Hypothalamus (tissue), 51 donors: ENCODE measurements at places on chromosomes 13 and 19.

GRCh38 chr19:7815325-7815724 lies 14.7 kb upstream of the EVI5L start:
- DNase-seq: no peak

GRCh38 chr13:31963631-31964030 lies 67.9 kb upstream of the FRY start:
- DNase-seq: no peak

DNA sequence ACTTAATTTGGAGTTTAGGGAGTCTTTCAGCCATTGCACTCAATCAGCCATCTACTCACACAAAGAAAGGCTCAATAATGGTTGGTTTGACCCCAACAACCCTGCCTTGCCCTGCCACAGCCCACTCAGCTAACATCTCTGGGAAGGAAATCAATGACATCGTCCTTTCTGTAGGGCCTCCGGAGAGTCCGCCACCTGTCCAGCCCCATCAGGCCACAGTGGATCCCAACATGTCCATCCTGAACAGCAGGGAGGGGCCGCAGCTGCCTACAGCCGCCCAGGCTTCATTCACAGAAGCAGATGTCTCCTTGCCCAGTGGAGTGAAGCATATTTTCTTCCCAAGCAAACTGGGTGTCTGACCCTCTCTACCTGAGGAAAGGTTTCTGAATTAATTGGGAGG lies 4.2 kb upstream of the CDX2 start:
- DNase-seq: no peak

DNA sequence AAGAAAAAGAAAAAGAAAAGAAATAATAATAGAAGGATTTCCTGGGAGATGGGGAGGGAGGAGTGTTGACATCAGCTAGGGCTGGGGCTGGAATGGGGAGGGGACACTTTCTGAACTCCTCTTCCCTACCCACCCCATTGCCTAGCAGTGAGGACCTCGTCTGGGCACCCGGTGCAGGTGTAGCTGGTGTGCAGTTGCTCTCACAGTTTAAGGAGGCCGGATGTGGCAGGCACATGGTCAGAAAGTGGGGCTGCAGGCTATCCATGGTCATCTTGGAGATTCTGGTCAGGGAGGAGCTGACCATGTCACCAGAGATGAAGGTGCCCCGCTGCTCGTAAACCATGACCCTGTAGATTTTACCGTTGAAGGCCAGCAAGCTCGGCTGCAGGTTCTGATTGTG lies 8.5 kb upstream of the TUBB4A start:
- DNase-seq: no peak

GRCh38 chr13:35936246-35936978 lies 194.8 kb downstream of the DCLK1 start:
- DNase-seq: no peak

DNA sequence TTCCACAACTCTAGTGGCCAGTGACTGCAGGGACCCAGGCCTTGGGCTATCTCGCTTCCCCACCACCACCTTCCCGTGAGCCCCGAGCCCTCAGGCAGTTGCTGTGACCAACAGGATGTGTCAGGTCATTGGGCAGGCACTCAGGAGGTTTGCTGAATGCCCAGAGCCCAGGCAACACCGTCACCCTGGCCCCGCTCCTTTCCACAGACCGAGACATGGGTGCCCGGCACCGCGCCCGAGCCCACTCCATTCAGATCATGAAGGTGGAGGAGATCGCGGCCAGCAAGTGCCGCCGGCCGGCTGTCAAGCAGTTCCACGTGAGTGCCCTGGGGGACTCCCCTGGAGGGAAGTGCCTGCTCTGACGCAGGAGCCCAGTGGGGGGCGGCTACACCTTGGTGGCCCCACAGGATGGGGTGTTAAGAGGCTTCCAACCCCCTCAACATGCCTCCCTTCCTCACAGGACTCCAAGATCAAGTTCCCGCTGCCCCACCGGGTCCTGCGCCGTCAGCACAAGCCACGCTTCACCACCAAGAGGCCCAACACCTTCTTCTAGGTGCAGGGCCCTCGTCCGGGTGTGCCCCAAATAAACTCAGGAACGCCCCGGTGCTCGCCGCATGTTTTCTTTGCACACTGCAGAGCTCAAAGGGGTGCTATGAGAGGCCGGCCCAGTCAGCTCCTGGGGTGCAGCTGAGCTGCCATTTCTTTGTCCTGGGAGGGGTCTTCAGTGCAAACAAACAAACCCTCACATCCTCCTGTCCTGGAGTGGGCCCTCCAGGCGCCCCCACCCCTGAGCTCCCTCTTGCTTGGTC lies 3.2 kb downstream of the RPL18A start:
- no peak for DNase-seq

GRCh38 chr19:21460686-21461085 lies 44.7 kb upstream of the ZNF429 start:
- DNase-seq: no peak

- DNase-seq: no peak
Observed at GRCh38 chr13:99980824-99981734, 505 bp upstream of the ZIC2 start.

DNA sequence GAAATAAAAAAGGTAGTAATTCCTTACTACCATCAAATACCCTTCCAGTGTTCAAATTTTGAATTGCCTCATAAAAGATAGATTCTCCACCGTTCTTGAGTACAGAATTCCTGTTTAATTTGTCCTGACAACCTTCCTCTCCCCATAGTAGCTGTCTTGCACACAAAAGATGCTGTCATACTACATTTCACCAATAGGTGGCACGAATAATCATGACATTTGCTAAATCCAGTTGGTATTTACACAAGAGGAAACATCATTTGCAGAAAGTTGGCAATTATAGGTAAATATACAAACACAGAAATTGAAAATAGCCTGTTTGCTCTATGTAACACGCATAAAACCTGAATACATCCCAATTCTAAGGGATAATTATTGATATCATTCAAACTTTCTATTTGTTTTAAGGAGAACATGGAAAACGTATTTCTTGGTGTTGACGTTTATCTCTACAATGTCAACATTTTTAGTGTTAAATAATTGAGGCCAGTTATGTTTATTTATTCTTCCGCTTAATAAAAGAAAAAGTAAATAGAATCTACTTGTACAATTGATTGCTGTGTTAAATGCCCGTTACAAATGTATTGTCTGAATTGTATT lies 58.3 kb upstream of the CLDN10 start:
- DNase-seq: no peak

GRCh38 chr19:4669723-4670480 lies at the start of gene MYDGF:
Gene MYDGF (minus strand): TSS chr19:4670342. CDS start chr19:4670334, 8 bp downstream.
- peak; percentile 88 for DNase-seq

- DNase-seq: peak; percentile 56
Observed at GRCh38 chr13:29594710-29595379, 643 bp downstream of the SLC7A1 start.

DNA sequence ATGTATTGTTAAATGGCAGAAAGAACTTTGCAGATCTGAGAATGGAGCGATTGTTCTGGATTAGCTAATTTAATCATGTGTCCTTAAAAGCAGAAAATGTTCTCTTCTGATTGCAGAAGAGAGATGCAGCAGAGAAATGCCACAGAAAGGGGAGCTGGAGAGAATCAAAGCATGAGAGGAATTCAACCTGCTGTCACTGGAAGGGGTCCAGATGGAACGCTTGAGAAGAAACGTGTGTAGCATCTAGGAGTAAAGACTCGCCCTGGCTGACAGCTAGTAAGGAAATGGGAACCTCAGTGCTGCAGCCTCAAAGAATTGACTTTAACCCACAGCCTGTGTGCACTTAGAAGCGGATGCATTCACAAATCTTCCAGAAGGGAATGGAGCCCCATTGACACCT lies 502.8 kb downstream of the KLF12 start:
- no peak for DNase-seq

GRCh38 chr19:7515645-7516151 lies at the start of gene ZNF358:
Gene ZNF358 (plus strand): TSS chr19:7516103. CDS start chr19:7519243, 3,140 bp downstream.
- peak; percentile 84 for DNase-seq

GRCh38 chr13:91313103-91313502 lies 34.4 kb upstream of the MIR17HG start:
- no peak for DNase-seq

DNA sequence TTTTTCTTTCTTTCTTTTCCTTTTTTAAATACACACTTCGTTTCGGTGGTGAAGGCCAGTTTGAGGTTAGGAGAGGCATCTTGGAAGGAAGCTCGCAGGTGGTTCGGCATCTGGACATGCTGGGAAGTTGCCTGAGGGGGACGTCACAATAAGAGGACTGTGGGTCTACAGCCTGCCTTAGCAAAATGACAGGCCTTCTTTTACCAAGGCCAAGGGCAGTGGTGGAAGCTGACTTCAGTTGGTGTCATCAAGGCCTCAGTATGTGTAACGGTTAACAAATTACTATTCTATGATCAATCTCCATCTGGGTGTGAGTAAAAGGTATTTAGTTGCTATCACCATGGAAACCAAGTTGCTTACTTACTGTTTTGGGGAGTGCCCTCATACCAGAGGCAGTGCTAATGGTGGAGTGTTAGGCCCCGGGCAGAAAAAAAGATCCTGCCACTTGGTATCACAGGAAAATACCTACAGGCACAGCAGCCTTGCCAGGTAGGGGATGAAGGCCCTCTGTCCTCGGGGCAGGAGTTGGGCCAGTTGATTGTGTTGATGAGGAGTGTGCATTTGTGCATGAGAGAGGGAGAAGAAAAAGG lies 10.3 kb downstream of the ACTN4 start:
- no peak for DNase-seq

GRCh38 chr13:43572656-43573360 lies 214.0 kb downstream of the ENOX1 start:
- DNase-seq: no peak

DNA sequence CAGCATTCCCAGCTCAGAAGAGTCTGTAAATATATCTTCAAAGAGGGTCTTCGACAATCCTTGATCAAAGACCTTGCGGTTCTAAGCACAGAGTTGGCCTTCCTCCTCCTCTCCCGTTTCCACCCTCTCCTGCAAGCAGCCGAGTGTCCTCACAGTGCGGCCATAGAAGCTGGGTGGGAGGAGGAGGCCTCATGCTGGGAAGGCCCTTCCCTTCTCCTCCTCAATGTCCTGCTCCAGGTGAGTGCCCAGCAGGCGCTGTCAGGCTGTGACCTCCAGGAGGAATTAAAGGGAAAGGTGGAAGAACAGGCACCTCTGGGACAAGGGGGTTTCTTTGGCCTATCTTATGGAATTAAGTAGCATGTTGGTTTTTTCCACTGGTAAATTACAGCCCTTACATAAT lies 674.2 kb upstream of the ARGLU1 start:
- DNase-seq: no peak

DNA sequence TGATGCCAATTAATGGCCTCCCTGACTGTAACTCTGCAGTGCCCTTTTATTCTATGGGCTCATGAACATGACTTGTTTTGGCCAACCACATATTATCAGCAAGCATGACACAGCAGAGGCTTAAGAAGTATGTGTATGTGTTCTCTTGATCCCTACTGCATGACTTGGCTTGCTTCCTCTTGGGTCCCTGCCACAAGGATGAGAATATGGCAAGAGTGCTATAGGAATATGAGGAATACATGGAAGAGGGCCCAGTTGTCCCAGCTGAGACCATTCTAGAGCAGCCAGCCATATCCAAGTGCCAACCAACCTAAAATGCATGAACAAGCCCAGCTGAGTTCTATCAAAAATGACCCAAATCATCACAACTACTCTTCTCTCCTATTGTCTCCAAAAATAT lies 576.7 kb upstream of the PCDH9 start:
- no peak for DNase-seq

GRCh38 chr13:30932481-30933353 lies at the start of gene TEX26:
Gene TEX26 (plus strand): TSS chr13:30932656. CDS start chr13:30932716, 60 bp downstream.
- peak; percentile 31 for DNase-seq

DNA sequence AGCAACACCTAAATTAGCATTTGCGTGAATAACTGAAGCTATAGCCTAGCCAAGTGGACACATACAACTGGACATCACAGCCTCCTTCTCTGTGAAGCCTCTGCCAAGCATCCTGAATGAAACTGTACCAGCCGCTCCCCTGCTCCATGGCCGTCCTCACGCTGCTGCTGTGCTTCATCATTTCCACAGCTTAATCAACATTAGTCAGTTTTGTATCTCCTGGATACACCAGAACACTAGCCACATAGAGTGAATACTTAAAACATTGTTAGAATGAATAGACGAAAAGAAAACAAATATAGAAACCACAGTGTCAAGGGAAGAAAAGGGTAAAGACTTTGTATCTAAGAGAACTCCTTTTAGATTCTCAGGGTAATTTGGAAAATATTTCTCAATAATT lies 1526.9 kb downstream of the EFNB2 start:
- DNase-seq: no peak

DNA sequence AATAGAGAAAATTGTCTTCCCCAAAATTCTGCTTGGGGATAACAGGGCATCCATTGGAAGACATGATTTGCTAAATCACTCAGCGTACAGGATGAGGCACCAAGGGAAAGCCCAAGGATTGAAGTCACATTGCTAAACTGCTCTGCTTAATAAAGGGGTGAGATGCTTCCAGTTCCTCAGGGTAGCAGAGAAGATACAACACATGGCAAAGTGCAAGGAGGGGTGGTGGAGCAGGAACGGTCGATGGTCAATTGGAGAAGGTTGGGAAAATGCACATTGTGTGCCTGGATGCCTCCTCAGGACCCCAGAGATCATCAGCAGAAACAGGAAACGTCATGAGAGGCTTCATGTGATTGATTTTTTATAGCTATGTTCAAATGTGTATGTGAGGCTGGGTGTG lies 116.3 kb upstream of the SOX1 start:
- no peak for DNase-seq
